ENCODE measurements at places on chromosomes 4 and X. TPM values are rescaled to one million over a fixed set of nuclear protein-coding genes. Genes with fewer than 3 reads are reported as not detected.

DNA sequence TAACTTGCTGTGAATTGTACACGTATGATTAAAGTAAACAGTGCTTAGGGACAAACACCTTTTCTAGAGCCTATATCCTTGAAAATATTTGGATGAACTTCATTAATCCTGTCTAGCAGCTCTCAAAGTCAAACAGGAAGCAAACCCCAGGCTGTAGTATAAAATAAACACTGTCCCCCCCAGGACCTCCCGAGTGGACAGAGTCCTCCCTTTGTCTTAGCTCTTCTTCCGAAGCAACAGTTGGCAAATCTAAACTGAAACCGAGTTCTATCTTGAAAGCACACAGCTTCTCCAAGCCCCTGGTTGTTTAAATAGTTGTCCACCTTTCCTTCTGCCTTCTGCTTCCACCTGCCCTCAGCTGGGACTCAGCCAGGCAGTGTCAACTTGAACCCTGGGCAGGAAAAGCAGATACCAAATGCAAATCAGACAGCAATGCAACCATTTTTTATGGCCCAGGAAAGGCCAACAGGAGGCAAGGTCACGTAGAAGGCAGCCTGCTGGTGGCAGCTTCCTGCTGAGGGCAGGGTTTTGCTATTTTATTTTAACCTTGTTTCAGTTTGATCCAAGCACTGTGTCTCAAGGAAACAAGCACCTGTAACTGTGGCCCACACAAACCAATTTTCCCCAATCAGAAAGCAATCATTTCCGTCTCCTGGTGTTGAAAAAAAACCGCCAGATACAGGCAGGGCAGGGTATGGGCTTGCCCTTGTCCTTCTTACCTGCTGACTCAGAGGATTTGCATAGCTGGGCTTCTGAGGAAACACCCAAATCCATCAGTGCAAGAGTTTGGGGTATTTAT lies 110.3 kb upstream of the KIT start:
- no peak for DNase-seq

GRCh38 chrX:106249706-106250379 lies 81.7 kb downstream of the PWWP3B start:
- DNase-seq: no peak

The AIFM1 gene
- 27.8 TPM for polyA plus RNA-seq

DNA sequence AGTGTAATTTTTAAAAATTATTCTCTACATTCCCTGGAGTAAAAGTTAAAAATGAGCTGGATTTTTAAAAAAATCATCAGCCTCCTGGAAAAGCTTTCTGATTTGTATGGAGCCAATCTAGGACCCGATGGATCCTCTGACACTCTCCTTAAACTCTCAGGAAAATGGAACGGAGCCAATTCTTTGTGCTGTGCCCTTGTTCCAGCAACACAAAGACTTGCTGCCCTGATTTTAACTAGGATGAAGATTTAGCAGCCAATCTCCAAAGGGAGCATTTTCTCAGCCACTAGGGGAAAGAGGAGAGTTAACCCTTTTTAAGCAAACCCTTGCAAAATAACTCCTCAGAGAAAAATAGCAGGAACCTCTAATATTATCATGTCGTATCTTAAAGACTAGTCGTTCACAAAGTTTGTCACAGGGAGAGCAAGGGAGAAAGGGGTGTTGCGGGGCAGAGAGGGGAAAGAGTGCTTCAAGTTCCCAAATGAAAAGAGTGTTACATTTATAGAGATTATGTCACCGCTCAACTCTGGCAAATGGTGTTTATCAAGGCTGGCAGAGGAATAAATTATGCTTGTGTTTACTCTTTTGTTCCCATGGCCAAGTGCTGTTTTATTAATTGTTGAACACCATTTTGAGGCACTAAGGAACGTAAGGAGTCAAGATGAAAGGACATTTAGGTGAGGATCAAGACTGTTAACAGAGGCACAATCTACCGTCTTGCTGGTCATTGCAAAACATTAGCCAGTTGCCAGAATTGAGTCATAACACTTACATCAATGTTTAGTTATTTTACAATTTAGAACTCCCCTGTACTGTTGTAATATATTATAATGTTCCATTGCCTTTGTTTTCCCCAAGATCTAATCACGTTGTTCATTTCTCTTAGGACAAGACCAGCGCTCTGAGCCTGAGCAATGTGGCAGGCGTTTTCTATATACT lies 250.7 kb downstream of the THOC2 start:
- peak; percentile 23 for DNase-seq

- DNase-seq: no peak
Measured at GRCh38 chr4:138788267-138788790, 227.3 kb upstream of the NOCT start.

GRCh38 chr4:180153587-180153986 lies 2089.6 kb upstream of the TENM3 start:
- DNase-seq: no peak

GRCh38 chr4:62144431-62144830 lies 944.3 kb downstream of the ADGRL3 start:
- no peak for DNase-seq

The ERVMER34-1 gene
- 2.9 TPM for polyA plus RNA-seq

The AFF2 gene
- polyA plus RNA-seq: 3.4 TPM

DNA sequence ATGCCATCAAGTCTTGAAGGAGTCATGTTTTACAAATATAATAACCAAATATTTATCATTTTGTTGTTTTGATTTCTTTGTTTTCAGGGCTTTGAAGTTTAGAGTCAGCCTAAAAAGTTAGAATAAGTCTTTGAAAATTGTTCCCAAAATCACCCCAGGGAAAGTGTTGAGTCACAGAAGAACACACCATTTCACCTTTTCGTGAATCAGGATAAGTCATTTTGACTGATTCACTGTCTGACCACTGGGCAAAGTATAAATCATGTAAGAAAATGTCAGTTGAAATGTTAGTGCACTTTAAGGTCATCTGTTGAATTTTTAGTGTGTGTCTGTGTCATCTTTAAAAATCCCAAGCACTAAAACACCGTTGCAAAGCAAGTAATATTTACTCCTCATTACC lies 1320.1 kb downstream of the RPA4 start:
- DNase-seq: no peak

DNA sequence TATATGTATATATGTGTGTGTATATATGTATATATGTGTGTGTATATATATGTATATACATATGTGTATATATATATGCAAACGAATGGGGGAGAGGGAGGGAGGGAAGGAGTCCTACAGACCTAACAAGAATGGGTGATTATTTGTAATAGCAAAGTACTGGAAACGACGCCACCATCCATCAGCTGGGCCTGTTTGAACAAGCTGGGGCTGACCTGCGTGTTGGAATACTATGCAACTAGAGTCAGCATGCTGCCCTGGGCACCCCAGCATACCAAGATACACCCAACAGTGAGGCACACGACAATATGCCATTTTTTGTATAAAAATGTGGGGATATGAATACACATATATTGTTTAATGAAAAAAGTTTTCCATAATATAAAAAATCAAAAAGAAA lies 21.6 kb upstream of the CCNQ start:
- no peak for DNase-seq

GRCh38 chrX:71910643-71910985 lies at the start of gene NHSL2:
Gene NHSL2 (plus strand): TSS chrX:71910845.
- no peak for DNase-seq

The XIAP gene
- polyA plus RNA-seq: 37.5 TPM

- no peak for DNase-seq
Measured at GRCh38 chrX:27600686-27601085, 10.5 kb downstream of the DCAF8L2 start.

The F9 gene
- not detected for polyA plus RNA-seq

The AADAT gene
- 64.1 TPM for polyA plus RNA-seq

The SULT1E1 gene
- polyA plus RNA-seq: 284 TPM

GRCh38 chr4:56575820-56576429 lies 70.3 kb downstream of the ARL9 start:
- peak; percentile 2 for DNase-seq

GRCh38 chr4:100797791-100798190 lies 280.0 kb upstream of the EMCN start:
- DNase-seq: no peak

- DNase-seq: no peak
Measured at GRCh38 chr4:139223682-139224317, 46.8 kb upstream of the ELF2 start.

DNA sequence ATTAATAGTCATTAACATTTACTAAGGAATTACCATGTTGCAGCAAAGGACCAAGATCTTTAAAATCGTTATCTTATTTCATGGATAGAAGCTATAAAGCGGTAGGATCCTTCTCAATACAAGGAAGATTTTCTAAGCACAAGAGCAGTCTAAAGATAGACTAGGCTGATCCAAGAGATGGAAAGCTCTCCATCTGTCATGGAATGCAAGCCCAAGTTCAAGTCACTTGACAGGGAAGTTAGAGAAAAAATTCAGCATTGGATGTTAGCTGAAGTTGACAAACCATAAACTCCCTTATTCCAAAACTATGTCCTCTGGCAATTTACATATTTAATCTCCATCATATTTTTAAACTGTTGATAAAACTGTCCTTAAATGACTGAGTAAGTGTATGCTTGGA lies 177.7 kb downstream of the LDB2 start:
- DNase-seq: no peak

- no peak for DNase-seq
Measured at GRCh38 chrX:16772460-16772859, 13.8 kb upstream of the TXLNG start.

DNA sequence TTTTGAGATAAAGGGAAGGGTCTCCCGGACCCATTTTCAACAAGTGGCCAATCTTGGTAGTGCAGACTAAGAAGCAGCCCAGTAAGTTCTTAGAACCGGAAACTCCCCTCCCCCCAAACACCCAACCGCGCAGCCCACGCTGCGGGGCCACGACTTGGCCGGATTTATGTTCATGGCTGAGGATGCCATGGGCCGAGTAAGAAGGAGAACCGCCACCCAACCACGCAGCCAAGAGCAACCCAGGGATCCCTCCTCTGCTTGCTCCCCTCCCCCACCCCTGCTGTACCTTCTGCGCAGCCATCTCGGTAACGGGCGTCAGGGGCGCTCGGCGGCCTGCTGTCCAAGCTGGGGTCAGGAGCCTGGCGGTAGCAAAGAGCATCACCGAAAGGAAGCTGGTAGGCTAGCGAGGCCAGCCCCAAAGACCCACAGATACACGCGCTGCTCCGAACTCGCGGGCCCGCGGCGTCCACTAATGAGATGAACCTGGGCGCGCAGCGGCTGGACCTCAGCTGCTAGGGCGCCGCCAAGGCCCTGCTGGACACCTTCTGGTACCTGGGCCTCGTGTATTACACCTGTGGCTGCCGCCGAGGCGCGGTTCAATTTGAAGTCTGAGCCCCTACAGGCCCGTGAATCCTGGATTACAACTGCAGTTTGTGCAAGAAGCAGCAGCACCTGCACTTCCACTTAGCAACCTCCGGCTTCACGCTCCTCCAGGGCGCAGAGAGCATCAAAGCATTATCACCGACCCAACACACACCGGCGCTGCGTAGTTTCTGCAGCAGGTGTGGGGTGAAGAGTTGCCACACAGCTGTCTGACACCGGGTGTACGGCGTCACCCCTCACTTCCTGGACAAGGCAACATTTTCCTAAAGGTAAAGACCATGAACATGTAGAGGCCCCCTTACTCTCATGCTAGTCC lies 63.4 kb downstream of the NUDT10 start:
- peak; percentile 37 for DNase-seq

DNA sequence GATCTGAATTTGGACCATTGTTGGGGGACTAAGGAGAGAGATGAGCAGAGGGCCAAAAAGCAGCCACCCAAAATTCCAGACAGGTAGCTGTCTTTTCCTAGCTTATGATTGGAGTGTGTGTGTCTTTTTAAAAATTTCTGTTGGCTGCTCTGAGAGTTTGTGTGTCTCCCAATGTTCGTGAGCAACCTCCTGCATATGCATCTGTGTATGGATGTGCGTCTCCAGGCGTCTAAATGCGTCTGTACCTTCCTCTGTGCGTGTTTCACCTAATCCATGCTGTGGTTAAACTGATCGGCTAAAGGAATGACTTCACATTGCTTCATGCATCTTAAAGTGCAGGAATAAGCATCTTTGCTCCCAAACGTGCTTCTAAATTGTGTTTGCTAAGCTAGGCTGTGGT lies 65.5 kb upstream of the LAS1L start:
- no peak for DNase-seq

The SH3TC1 gene
- 28.0 TPM for polyA plus RNA-seq

GRCh38 chrX:53133400-53133799 lies 39.5 kb downstream of the KANTR start:
- DNase-seq: no peak

DNA sequence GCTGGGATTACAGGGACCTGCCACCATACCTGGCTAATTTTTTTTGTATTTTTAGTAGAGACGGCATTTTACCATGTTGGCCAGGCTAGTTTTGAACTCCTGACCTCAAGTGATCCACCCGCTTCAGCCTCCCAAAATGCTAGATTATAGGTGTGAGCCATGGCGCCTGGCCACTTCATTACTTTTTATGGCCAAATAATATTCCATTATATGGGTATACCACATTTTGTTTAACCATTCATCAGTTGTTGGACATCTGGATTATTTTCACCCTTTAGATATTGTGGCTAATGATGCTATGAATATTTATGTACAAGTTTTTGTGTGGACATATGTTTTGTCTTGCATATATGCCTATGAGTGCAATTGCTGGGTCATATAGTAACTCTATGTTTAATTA lies 8.6 kb upstream of the FHIP1A start:
- DNase-seq: no peak

GRCh38 chrX:115147220-115147619 lies 42.0 kb upstream of the RBMXL3 start:
- no peak for DNase-seq

The CABS1 gene
- polyA plus RNA-seq: not detected

DNA sequence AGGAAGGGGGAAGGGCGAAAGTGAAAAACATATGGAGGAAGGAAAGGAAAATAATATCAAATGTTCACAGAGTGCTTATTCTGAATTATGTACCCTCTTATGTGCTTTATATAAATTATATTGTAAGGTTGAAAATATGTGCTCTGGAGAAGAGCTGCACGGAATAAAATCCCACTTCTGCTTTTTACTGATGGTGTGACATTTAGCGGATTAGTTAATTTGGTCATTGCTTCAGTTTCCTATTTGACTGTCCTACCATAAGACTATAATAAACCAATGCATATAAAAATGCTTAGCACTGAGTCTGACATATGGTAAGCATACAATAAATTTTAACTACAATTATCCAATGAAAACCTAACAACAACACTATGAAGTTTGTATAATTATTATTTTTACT lies 86.2 kb downstream of the NPFFR2 start:
- DNase-seq: no peak

- no peak for DNase-seq
Measured at GRCh38 chr4:101292214-101292613, 55.1 kb downstream of the PPP3CA start.
